Inflammatory macrophage (primary cell): ENCODE measurements at places on chromosomes 7 and 10.

- DNase-seq: peak; percentile 43
These were observed 48.1 kb downstream of the NEURL1 start for GRCh38 chr10:103541616-103542015.

DNA sequence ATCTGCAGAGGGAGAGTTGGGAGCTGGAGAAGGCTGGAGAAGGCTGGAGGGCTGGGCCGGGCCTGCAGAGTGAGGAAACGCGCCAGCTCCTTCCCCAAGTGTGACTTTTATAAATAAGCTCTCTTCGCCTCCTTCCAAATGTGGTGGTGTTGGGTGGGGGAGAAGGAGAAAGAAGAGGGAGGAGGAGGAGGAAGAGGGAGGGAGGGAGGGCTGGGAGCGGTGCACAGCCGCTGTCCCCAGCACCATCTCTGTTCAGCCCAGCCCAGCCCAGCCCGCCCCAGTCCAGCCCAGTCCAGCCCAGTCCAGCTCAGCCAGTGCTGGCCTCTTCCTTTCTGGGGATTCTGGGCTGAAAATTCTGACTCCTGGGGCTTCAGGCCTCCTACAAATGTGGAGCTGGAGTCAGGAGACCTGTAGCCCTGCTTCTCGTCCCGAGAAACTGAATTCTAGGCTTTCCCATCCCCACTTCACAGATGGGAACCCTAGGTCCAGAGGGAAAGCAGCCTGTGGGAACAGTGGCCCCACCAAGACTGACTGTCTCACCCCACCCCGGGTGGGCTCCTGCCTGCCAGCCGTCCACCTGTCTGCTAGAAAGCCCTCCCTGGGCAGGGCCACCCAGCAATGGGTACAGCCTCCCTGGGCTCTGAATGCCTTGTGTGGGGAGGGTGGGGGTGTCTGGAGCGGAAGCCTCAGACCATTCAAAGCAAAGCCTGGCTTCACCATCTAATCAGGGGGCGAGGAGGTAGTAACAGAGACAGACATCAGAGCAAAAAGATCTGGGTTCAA is 2.3 kb downstream of the STX1A start:
- no peak for DNase-seq

- DNase-seq: no peak
These were observed 297.2 kb downstream of the C7orf25 start for GRCh38 chr7:42614636-42615035.

DNA sequence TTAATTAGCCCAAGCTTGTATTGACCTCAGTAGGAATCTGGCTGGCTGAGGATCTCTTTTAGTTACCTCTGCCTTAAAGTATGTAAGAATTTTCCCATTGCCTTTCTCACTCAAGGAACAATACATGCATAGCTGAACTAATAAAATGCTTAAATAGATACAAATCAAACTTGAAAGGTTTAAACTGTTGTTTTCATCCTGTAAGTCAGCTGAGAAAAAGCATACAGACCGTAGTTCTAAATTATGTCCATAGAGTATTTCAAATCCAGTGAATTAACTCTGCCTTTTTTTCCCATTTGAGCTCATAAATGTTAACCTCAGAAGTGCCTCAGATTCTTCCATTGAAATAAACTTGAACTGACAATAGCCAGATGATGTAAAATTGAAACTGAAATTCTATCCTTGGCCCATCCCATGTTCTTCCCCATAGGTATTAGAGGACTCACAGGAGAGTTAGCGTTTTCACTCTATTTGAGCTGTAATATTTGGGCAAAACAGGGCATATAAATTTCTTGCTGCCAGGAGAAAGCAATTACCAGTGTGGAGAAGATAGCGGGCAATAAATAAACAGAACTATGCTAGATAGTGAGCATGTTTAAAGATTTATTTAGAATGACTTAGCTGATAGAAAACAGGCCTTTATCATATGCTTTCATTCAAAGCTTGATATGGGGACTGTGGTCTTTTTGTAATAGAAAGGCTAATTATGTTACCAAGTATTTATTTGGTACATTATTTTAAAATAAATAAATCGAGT is 163.7 kb downstream of the WNT2 start:
- no peak for DNase-seq

GRCh38 chr7:4010923-4011656 is 671.0 kb upstream of the FOXK1 start:
- DNase-seq: no peak

- DNase-seq: no peak
These were observed 378.2 kb downstream of the PTPRN2 start for GRCh38 chr7:158209435-158209834.

DNA sequence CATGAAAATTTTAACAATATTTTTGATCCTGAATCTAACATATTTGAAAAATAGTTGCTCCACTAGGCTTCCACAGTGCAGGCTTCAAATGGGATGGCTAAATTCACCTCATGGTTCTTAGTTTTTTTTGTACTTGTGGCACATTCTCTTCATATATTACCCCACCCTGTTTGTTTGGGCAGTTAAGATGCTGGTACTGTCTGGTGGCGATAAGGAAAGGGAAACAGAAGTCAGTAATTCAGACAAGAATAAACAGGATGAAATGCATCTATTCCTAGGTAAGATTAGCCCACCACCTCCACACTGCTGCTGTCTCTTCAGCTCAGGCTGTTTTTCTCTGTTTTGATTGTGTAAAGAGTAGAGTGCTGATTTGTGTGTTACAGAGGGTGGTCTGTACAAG is 44.2 kb downstream of the GLRX3 start:
- no peak for DNase-seq

DNA sequence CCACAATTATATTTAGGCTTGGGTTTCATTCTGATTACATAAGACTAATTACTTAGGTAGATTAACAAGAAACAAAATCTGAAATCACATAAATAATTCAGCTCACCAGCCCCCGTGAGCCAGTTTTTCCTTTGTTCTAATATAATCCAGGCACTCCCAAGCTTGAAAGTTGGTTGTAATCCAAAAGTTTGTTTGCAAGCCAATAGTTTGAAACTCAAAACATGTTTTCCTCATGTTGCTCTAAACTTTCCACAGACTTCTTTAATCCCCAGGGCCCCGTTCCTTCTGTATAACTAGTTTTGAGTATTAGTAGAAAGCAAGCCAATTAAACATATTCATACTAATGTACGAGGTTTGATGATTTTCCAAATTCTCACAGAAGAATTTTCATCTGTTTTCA is 56.1 kb downstream of the SP8 start:
- no peak for DNase-seq

DNA sequence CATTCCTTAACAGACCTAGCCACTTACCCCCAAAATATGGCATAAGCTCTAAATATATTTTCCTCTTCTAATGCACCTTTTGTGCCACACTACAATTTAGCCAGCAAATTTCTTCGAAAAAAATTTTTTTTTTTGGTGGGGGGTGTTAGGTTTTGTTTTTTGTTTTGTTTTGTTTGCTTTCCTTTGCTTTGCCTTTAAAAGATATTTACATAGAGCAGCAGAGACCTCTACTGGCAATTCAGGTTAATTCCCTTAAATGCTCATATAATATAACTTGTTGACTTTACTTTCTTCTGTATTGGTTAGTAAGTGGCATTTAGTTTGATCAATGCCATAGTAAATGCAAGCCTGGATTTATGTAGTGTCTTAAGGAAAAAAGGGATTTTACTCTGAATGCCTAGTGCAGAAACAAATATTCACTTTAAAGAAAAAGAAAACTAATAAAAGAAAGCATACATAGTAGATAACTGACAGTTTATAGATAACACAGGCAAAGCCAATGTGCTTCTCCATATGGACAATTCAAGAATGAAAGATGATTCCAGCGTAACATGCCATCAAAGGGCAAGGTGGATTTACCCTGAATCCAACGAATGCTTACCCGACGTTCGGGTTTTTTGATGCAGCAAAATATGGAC is 1250.6 kb downstream of the GATA3 start:
- peak; percentile 15 for DNase-seq

- DNase-seq: no peak
These were observed 50.3 kb downstream of the FAM53B start for GRCh38 chr10:124693801-124694416.

GRCh38 chr10:125129076-125129458 is 31.3 kb downstream of the CTBP2 start:
- no peak for DNase-seq

- no peak for DNase-seq
These were observed 324.5 kb upstream of the KLF6 start for GRCh38 chr10:4109469-4109868.
